CD4-positive, alpha-beta T cell treated with Interferon gamma for 1 hour (primary cell): ENCODE measurements at places on chromosomes 13 and 19.
A peak's percentile ranks its signal among the peaks of the same experiment; 100 is the strongest.

- DNase-seq: no peak
Observed at GRCh38 chr13:26299168-26299750, 45.3 kb downstream of the CDK8 start.

DNA sequence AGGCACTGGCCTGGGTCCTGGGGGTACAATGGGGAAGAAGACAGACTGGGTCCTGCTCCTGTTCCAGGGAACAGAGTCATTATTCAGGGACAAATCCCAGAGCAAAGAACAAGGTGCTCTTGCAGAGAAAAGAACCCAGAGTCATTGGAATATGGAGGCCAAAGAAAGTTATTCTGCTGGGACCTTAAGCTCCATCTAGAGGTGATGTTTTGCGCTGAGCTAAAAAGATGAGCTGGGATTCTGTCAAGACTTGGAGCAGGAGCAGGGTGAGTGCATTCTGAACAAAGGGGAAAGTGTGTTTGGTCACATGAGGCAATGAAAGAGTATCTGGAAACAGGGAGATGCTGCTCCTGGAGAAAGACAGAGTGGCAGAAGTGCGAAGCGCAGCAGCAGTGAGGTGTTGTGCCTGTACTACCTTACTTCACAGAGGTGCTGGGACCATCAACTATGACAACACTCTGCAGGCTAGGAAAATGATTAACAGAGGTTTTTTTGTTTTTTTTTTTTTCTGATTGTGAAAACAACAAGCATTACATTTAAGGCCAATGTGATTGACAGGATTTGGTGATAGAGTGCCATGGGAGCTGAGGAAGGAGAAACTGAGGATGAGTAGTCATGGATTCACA is 95.3 kb upstream of the TNFSF11 start:
- DNase-seq: no peak

GRCh38 chr19:51131780-51132680 is 7.3 kb downstream of the SIGLEC9 start:
- DNase-seq: peak; percentile 33

DNA sequence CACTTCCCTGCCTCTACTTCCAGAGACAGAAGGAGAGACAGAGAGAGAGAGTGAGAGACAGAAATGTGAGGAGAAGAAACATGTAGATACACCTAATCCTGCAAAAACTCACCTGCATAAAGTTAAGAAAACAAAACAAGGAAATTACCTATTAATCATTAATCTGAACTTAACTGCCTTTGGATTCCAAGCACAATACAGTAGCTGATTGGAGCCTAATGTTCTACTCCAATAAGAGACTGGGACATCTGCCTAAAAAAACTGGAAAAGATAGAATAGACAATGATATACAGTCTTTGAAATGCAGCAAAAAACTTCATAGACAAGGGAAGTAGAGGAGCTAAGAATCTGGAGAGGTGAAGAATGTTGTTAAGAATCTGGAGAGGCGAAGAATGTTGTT is 910.2 kb upstream of the SLC10A2 start:
- DNase-seq: no peak

GRCh38 chr13:40342461-40342860 is 324.0 kb downstream of the FOXO1 start:
- DNase-seq: no peak

- DNase-seq: no peak
Observed at GRCh38 chr13:39938596-39938995, 283.1 kb downstream of the COG6 start.

DNA sequence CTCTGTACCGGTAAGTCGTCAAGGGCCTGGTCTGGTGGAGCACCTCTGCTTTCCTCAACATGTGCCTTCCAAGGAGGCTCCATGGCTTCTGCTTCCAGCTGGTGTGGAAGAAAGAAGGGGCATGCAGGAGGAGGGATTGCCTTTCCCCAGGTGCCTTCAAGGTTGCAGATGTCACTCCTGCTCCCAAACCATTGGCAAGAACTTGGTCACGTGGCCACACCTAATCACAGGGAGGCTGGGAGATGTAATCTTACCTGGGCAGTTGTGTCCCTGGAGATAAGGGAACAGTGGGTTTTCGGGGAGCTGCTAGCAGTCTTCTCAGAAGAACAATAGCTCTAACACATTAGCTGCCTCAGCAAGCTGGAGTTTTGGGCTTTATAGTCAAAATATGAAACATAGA is 9.7 kb upstream of the GPR18 start:
- no peak for DNase-seq

DNA sequence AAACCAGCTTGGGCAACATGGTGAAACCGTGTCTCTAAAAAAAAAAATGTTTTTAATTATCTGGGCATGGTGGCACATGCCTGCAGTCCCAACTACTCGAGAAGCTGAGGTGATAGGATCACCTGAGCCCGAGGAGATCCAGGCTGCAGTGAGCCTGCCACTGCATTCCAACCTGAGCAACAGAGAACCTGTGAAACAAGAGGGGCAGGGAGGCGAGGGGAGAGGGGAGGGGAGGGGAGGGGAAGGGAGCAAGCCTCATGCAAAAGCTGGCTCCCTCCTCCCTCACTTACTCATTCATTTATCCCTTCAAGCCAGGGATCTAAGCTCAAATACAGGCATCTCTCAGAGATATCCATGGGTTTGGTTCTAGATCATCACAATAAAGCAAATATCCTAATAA is 8.9 kb downstream of the ATP7B start:
- DNase-seq: no peak

DNA sequence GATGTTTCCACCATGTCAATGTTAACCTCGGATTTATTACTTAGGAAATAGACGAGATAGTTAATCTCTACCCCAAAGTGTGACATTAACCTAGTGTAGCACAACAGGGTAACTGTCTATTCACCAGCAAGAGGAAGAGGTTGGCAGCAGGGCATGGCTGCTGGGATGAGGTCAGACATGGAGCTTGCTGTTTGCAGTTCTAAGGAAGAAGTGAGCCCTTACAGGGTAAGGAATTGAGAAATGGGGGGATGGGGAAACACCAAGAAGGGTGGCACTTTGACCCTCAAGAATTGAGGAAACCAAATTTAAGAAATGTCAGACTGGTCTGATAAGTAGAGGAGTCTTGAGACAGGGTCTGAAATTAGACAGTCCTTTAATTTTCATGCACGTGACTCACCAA is 62.4 kb downstream of the MBD3L2B start:
- peak; percentile 4 for DNase-seq
